Effector CD4-positive, alpha-beta T cell (primary cell): ENCODE measurements at places on chromosomes 11 and 22.
A peak's percentile ranks its signal among the peaks of the same experiment; 100 is the strongest.

- no peak for DNase-seq
These were observed 13.4 kb downstream of the CPT1A start for GRCh38 chr11:68828155-68828931.

GRCh38 chr11:124359566-124359965 is 24.7 kb downstream of the OR8B2 start:
- no peak for DNase-seq

DNA sequence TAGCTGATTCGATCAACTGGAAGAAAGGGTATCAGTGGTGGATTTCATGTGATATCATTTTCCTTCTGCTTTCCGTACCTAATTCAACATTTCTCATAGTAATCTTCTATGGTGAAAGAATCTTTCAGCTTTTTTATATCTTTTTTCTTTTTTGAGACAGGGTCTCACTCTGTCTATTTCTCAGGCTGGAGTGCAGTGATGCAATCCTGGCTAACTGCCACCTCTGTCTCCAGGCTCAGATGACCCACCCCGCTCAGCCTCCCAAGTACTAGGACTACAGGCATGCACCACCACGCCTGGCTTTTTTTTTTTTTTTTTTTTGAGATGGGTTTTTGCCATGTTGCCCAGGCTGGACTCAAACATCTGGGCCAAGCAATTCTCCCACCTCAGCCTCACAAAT is 18.6 kb upstream of the CHORDC1 start:
- no peak for DNase-seq

DNA sequence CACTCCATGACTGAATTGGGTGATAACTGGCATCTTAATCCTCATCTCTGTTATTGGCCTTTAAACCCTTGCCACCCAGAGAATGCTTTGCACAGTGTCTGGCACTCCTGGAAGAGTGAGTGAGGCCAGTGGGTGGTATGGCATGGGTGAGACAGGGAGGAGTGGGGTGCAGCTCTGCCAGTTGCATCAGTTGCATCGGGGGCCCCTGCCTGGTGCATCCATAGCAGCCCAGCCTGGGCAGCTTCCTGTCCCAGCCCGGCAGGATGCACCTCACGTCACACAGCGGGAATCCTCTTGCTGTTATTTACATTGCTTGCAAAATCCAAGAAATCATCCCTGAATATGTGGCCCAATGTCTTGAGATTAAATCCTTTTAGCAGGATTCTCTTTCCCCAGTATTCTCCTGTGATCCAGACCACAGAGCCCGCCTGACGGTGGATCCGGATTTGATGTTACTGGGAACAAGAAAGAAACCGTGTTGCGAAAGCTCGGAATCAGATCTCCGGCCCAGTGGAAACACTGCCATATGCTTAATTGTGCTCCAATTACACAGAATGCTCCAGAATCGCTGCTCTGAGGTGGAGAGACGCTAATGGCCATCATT is 37.6 kb upstream of the MN1 start:
- DNase-seq: no peak

DNA sequence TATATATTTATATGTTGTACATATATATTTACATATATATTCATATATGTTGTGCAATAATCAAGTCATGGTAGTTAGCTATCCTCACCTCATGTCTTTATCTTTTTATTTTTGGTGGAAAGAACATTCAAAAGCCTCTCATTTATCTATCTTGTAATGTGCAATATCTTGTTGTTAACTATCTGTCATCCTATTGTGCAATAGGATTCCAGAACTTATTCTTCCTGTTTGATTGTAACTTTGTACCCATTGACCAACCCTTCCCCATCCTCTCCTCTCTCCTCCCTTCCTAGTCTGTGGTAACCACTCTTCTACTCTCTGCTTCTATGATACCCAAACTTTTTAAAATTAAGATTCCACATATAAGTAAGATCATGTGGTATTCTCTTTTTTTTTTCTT is 115.6 kb upstream of the PDGFD start:
- DNase-seq: no peak

DNA sequence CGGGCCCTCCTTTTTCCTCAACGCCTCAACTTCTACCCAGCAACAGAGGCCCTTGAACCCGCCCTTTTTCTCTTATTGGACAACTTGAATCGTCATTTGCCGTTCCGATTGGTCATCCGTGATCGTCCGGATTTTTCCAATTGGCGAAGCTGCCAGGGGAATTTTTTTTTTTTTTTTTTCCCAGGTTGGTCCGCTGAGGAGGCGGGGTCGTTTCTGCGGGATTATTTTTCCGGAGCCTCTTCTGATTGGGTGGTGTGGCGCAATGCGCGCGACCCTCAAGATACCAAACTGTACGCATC is 465 bp upstream of the TTC9C start:
- peak; percentile 83 for DNase-seq

DNA sequence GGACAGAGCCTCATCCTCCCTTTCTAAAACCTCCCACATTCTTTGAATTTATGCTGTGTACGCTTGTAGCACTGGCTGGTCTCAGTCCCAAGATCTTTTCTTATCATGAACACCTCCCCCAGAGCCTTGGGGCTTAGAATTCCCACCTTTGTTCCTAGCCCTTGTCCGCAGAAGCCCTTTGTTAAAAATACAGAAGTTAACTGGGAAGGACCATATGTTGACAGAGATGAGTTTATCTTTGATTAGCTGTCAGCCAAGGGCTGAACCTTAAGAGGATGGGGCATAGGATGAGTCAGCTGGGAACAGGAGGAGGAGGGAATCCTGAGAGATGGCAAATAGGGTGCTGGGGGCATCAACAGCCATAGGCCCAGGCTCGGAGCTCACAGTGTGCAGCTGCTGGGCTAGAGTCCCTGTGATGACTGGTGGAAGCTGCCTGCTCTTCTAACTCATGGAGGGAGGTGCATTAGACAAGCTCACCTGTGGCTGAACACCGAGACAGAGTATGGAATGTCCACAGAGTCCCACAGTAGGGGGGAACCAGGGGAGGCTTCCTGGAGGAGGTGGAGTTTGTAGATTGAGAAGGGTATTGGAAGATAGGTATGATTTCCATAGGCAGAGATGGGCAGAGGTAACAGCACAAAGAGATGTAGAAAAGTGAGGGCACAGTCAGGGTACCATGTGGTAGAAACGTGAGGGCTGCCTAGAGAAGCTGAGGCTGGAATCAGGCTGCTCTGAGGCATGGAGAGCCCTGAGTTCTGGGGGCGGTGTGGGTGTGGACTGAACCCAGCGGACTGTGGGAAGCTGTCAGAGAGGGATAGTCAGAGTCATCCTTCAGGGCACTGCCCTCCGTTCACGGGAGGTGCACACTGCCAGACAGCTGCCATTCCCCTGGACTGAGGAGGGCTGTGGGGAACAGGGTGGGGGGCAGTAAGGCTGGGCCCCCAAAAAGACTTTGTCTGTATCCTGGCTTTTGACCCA is 9.9 kb downstream of the MICAL2 start:
- DNase-seq: no peak

DNA sequence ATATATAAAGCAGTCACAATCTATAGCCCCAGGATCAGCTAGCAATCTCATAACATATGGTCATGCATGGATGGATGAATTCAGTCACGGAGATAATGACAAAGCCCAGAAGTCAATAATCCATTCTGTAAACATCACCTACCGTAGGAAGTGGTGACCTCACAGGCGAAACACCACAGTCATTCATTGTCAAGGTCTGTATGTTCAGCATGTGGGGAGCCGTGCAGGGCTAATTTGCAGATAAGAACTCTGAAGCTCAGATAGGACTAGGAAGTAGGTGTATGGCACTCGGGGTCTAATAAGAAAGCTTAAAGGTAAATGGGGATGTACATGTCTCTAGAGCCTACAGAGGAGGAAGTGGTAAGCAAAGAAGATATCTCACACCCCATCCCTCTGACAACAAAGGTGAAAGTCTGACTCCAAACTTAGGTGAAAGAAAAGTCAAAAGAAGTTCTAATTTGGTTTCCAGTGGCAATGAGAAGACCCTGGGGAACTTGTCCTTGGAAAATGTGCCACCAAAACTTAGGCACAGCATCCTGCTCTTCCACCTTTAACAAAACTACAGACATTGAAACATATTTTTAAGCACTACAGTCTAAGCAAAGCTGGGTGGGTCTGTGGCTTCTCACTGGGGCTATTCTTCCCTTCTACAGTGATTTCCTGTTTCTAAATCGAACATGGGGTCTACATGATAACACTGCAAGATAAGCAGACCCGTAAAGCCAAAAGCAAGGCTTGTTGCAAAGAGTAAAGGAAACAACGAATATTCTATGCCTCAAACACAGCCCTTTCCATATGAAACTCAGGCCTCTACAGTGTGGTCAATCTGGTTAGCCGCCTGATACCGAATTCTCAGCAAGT is 5.2 kb downstream of the CRTAM start:
- peak; percentile 21 for DNase-seq

DNA sequence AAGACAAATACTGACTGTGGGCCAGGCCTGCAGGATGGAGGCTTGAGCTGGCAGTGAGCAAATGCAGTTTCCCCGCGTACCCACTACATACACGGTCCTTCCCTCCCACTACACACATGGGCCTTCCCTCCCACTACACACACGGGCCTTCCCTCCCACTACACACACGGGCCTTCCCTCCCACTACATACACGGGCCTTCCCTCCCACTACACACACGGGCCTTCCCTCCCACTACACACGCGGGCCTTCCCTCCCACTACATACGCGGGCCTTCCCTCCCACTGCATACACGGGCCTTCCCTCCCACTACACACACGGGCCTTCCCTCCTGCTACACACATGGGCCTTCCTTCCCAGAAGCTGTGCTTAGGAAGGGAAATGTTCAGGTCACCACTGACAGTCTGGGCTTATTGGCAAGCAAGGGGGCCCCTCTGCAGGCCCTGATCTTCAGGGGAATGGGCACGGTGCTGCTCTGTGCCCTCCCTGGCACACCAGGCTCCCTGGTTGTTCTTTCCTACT is 10.8 kb downstream of the DNAL4 start:
- no peak for DNase-seq

- no peak for DNase-seq
These were observed 34.3 kb downstream of the RCOR2 start for GRCh38 chr11:63882555-63883242.

- peak; percentile 34 for DNase-seq
These were observed 33.0 kb downstream of the MOB2 start for GRCh38 chr11:1453611-1454034.

- DNase-seq: no peak
These were observed 39.0 kb upstream of the CHKA start for GRCh38 chr11:68160100-68160695.

- no peak for DNase-seq
These were observed 62.1 kb upstream of the ARFGAP3 start for GRCh38 chr22:42919199-42919598.

DNA sequence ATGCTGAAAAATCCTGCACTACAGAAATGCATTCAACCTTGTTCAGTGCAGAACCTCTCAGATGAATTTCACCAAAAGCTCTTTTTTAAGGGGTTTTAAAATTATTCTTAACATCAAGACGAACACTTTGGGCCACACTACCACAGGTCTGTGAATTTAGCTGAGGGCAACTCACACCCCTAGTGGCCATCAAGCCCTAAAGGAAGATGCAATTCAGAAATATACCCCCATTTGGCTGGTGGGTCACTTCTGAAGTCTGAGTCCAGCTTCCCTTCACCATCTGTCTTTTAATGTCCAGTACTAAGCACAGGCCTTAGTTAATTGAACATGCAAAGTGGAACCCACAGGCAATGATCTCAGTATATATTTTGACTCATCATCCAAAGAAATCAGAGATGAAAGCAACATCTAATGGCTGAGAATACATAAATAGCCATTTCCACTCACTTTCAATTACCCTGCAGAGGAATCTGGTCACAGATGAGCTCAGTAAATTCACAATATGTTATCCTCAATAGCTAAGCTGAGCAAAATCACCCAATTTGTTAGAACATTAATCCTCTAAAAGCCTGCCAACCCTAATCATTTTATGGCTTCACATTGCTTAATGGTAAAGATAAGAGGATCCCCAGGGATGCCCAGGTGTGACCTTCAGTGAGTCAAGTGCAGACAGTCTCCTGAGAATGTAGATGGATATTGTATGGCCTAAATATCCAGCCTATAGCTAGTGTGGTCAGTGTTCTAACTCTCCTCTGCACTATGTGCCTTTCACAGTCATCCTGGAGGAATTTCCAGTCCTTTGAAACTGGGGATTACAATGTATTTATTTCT is 50.3 kb downstream of the FAM76B start:
- no peak for DNase-seq

DNA sequence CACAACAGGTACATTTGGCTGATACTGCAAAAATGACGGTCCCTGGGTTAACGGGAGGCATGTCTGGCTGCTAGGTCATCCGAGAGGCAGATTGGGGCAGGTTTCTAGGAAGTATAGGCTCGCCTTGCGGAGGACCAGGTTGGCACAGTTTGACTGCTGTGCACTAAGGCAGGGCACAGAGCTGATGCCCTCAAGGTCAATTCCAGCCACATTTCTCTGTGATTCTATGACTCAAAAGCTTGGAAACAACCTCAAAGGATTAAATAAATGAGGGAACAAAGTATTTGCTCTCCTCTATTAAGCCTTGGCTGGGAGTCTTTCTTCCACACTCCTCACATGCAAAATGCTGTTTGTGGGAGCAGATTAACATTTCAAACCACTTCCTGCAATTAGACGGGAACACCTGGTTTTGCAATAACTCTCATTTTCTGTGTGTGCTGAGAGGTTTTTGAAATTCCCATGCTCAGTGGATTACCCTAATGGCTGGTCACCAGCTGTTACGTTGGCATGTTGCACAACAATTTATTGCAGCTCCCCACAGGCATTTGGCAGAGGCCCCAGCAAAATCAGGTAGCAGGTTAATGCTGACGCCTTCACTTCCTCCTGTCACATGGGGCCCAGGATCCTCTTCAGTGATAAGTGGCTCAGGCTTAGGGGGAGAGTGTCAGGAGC is 61.0 kb upstream of the PLET1 start:
- no peak for DNase-seq

GRCh38 chr11:68043349-68044144 is 4.7 kb downstream of the TCIRG1 start:
- DNase-seq: no peak

- no peak for DNase-seq
These were observed 839.4 kb downstream of the OPCML start for GRCh38 chr11:132692891-132693290.

DNA sequence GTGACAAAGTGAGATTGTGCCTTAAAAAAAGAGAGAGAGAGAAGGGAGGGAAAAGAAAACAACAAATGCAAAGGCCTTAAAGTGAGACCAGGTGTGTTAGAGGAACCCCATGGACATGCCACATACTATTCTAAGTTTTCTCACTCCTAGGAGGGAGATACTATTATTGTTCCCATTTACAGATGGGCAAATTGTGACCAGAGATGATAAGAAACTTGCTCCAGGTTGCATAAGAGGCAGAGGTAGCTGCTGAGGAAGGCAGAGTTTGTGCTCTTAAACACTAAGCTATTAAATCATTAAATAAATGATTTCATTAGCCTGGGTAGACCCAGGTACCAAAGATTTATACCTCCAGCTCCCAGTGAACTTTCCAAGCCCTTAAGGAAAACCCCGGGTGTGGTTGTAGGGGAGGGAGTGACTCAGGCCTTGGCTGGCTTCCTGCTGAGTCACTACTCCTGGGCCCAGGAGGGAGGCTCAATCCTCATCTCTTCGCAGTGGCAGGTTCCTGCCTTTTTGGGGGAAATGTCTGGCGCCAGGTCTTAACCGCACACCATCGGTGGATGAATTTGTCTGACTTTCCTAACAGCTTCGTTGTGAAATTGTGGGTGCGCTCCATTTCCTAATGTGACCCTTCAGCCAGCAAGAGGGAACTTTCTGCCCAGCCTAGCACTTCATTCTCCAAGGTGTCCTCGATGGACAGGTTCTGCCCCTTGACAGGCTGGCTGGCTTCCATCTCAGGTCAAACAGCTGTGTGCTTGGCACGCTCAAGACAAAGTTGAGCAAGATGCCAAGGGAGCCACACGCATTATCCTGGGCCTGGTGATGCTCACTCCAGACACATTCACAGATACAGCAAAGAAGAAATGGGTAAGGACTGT is 33.4 kb upstream of the PTPRJ start:
- DNase-seq: no peak
